ENCODE measurements at places on chromosomes 13 and 19. TPM values are rescaled to one million over a fixed set of nuclear protein-coding genes. Genes with fewer than 3 reads are reported as not detected.

GRCh38 chr19:35902870-35903475, 644 bp downstream of the HCST start:
- DNase-seq = no peak

DNA sequence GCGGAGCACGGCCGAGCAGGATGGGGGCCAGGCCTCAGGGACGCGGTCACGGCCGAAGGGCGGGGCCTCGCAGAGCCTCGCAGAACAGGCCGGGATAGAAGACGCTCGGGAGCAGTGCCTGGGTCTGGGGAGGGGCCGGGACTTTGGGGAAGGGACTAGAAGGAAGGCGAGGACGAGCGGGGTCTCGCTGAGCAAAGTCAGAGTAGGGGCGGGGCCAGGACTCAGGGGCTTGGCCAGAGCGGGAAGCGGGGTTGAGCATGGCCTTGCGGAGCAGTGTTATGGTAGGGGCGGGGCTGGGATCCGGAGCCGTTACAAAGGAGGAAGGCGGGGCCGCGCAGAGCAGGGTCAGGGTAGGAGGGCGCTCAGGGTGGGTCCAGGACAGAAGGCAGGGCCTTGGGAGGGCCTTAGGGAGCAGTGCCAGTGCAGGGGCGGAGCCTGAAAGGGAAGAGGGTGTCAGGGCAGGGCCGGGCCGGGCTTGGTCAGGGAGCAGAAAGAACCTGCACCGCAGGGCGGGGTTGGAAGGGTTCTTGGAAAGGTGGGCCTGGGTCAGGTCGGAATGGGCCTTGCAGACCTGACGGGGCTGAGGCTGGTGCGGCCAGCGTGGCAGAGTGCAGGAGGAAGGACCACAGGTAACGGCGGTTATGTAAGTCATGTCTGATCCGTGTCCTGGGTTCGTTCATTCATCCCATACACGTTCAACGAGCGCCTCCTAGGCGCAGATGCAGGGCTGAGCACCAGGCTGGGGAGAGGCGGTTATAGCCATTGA, 533 bp upstream of the ATP8B3 start:
- DNase-seq = peak; percentile 95

- no peak for DNase-seq
Observed at GRCh38 chr13:27170221-27170515, 1.4 kb downstream of the USP12 start.

- no peak for DNase-seq
Observed at GRCh38 chr13:59034198-59034597, 1129.5 kb downstream of the DIAPH3 start.

The CPB2 gene
- total RNA-seq = not detected

The ZNF222 gene
- 0.88 TPM for total RNA-seq

The USPL1 gene
- 13.3 TPM for total RNA-seq
